Activated gamma-delta T cell treated with anti-CD3 and anti-CD28 coated beads, Interleukin-2, amount 50 U/mL, for 16 hours (primary cell): ENCODE measurements at places on chromosomes 3 and 15.

GRCh38 chr15:77415450-77416147 is 4.3 kb downstream of the PEAK1 start:
- no peak for DNase-seq

GRCh38 chr15:94059013-94059587 is 172.3 kb upstream of the MCTP2 start:
- DNase-seq = no peak

GRCh38 chr3:59386165-59386564 is 336.3 kb upstream of the CFAP20DC start:
- no peak for DNase-seq

DNA sequence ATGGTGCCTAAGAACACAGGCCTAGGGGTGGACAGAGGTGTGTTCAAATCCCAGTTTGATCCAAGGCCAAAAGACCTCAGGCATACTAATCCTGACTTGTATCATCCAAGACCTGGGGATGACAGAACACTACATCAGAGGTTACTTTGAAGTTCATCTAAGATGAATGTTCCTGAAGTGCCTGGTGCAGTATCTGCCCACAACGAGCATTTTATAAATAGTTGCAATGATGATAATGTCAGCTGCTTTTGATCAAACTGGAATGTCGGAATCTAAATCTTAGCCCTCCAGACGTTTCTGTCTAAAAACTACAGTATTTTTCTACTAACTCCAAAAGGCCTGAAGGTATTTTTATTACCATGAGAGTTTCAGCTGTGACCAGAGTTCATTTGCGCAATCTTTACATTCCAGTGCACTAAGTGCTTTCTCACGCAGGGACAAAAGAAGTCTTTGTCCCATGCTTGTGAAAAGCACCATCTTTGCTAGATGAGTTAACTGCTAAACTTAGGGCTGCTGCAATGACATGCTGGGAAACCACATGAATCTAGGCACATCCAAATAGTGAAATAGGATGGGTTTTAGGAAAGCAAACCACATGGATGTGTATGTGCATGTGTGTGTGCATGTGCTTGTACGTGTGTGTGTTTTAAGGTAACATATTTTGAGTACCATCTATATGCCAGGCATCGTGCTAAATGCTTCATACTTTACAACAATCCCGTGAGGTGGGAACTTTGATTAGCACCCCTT is 18.1 kb downstream of the ANXA2 start:
- no peak for DNase-seq

DNA sequence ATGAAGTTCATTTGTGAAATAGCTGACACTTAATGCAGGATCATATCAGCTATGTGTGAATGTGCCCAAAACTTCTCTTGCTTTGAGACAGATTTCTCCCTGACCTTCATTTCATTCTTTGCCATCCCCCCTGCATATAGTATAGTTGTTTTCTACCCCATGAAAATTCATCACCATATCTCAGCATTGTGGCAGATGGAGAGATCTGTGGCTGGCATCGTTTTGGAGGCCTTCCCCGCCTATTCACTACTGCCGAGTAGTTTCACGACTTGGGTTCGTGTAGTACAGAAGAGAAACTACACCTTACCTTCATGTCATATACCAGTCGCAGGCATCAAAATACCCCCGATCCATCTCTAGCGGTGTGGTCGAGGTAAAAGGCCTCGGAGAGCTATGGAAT is 66.2 kb upstream of the SELENOK start:
- no peak for DNase-seq

GRCh38 chr3:129722527-129722926 is 116.1 kb upstream of the PLXND1 start:
- no peak for DNase-seq

DNA sequence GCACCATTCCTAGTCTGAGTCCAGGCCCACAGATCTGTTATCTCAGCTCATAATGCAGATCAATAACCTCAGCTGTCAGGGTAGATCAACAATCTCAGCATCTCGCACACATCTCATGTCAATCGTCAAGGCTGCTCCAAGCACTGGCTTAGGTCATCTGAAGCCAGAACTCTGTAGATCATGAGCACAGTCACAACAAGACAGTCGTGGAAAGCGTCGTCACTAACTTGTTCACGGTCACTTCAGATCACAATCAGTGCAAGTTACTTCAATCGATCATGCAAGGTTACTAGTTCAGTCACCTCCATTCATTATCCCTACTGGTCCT is 71.8 kb downstream of the RBPMS2 start:
- DNase-seq = no peak

- DNase-seq = no peak
These were observed 28.6 kb downstream of the TFDP2 start for GRCh38 chr3:142120707-142121106.

GRCh38 chr3:137222736-137223225 is 265.0 kb downstream of the IL20RB start:
- DNase-seq = no peak

GRCh38 chr15:90053685-90054466 is 48.4 kb downstream of the IDH2 start:
- DNase-seq = no peak

- no peak for DNase-seq
These were observed 32.8 kb downstream of the NCEH1 start for GRCh38 chr3:172678068-172678467.

DNA sequence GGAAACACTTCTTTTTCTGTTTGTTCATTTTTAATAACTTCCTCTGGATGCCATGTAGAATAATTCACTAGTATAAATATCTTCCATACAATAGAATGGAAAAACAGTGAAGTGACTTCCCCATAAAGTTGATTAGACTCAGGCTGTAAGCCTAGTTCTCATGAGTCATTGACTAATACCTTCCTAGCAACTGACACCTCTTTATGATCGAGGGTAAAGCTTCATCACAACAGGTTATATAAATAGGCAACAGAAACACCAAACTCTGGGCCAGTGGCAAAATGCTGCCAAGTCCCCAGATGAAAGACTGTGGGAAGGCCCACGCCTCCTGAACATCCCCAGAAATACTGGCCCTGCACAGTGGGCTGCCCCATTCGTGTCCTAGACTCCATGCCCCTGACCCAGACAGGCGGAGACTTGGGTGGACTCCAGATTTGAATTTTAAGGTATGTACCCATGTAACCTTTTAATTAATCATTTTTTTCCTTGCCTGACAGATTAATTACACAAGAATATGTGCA is 71.3 kb upstream of the TBC1D23 start:
- no peak for DNase-seq

GRCh38 chr3:66538390-66538789 is 37.6 kb upstream of the LRIG1 start:
- no peak for DNase-seq

DNA sequence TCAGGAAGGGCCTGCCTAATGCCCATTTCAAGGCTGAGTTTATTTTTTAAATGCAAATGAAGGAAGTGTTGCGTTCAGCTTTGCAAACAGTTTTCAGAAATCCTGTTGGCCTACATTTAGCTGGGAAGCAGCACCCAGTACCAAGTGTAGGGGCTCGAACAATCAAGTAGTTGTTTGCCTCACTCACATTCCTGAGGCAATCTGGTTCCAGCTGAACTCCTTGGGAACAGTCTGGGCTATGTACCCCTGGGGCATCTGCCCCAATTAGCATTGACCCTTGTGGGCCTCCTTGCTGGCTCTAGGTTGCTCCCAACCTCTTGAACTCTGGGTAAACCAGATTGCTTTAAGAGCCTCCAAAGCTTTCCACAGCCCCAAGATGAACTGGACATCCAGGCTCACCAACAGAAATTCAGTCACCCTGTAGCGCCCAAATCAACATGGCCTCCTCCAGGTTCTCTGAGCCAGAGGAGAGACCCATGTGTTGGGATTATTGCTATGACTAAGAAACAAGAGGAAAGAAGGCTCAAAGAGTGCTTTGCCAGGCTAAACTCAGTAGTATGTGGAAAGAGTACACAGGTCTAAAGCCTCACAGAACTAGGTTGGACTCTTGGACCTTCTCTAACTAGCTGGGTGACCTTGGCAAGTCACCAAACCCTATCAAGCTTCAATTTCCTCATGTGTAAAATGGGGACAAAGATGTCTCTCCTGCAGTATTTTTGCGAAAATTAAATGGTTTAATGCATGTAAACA is 532.7 kb downstream of the SOX2 start:
- DNase-seq = no peak

- DNase-seq = no peak
These were observed 27.5 kb downstream of the POLG start for GRCh38 chr15:89307046-89307587.

DNA sequence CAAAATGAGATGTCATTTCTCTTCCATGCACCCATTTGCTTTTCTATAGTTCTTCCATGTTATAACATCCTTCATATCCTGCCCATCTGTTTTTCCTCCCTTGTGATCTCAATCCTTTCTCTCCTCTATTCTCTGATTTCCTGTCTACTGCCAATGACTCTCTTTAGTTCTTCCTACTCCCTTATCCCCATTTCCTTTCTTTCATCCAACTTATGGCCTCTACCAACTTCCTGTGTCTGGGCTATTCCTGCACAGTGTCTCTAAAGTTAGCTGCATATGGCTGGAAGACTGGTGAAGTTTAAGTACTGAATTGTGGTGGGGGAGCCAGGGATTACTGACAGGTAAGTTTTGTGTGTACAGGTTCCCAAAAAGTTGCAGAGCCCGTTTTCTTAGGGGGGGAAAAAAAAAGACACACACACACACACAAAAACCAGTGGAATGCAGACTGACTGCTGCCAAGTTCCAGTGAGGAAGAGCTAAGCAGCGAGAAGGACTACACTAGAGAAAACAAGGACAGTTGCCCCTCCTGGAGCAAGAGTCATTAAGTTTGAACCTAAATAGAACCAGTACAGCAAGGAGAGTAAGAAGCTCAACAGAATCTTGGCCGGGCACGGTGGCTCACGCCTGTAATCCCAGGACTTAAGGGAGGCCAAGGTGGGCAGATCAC is 28.8 kb downstream of the XRN1 start:
- no peak for DNase-seq

GRCh38 chr3:81301230-81301629 is 460.2 kb downstream of the GBE1 start:
- no peak for DNase-seq

DNA sequence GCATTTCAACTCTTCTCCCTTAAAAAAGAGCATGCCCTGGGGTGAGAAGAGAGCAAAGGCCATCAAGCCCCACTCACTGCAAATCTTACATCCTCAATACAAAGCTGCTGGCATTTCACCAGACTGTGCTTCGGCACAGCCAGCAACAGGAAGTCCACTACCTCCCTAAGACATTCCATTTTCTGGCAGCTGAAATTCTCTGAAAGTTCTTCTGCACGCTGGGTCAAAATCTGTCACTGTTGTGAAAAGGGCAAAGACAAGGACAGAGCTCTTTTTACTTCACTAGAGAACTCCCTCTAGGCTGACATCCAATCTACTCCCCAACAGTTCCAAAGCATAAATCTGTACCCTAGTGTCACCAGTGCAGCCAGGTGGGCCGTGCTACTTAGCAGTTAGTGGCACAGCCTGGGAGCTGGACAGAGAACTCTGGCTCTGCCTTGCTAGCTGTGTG is 6.3 kb downstream of the MTMR10 start:
- DNase-seq = no peak

DNA sequence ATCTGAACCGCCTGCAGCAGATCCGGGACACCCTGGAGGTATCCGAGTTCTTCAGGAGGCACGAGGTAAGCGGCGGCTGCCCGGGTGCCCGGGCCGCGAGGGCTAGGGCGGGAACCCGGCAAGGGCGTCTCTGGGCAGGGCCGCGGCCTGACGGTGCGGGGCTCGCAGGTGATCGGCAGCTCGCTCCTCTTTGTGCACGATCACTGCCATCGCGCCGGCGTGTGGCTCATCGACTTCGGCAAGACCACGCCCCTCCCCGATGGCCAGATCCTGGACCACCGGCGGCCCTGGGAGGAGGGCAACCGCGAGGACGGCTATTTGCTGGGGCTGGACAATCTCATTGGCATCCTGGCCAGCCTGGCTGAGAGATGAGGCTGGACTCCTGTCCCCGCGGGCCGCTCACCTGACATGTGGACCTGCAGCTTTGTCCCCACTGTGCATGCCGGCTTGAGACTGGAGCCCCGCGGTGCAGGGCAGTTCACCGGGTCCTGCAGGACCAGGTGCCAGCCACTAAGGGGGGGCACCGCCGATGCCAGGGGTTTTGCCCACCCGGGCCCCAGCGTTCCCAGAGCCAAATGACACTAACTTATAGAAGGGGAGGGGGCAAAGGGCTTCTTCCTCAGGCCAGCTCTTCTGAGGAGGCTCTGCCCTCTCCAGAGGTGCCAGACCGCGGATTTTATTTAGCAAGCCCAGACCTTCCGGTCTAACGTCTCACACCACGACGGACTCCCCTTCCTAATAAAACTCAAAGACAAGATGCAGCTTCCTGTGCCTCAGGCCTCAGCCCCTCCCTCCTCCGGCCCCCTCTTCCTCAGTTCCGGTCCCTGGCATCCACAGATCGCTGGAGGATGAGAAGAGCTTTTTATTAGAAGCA is 9.4 kb downstream of the ITPKA start:
- no peak for DNase-seq

DNA sequence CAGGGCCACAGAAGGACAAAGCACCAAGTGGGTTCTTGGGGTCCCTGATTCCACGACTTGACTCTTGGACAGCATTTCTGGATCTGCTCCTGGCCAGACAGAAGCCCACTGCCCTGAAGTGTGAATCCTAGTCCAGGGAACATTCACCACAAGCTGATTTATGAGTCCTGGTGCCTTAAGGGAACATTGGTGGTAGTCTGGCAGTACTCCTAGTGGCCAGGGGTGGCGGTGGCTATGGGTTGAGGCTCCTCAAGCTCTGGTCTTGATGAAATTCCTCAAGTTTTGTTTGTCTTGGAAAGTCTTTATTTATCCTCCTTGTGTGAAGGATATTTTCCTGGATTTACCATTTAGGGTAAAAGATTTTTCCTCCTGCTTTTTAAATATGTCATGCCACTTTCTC is 307.5 kb downstream of the PYDC2 start:
- DNase-seq = no peak

GRCh38 chr3:13532085-13532484 is 16.8 kb upstream of the FBLN2 start:
- no peak for DNase-seq

- no peak for DNase-seq
These were observed 279.8 kb downstream of the RORA start for GRCh38 chr15:60949039-60949977.

DNA sequence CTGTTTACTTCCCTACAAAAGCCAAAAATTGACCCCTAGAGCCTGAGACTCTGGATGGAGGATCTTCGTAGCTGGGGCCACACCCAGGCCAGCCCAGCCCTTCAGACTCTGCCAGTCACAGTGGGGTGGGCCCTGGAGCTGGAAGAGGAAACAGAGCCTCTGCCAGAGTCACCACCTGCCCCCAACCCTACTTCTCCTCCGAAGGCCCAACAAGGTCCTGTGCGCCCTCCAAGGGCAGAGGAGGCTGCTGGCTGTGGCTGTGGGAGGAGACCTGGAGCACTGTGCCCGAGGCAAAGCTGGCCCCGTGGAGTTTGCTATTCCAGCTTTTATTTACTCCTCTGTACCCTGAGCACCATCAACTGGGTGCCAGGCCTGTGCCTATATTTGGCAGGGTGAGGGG is 19.0 kb downstream of the CISH start:
- no peak for DNase-seq

GRCh38 chr3:37819591-37819990 is 42.1 kb upstream of the CTDSPL start:
- no peak for DNase-seq
